ENCODE measurements at places on chromosomes 3 and 15. TPM values are rescaled to one million over a fixed set of nuclear protein-coding genes. Genes with fewer than 3 reads are reported as not detected.

DNA sequence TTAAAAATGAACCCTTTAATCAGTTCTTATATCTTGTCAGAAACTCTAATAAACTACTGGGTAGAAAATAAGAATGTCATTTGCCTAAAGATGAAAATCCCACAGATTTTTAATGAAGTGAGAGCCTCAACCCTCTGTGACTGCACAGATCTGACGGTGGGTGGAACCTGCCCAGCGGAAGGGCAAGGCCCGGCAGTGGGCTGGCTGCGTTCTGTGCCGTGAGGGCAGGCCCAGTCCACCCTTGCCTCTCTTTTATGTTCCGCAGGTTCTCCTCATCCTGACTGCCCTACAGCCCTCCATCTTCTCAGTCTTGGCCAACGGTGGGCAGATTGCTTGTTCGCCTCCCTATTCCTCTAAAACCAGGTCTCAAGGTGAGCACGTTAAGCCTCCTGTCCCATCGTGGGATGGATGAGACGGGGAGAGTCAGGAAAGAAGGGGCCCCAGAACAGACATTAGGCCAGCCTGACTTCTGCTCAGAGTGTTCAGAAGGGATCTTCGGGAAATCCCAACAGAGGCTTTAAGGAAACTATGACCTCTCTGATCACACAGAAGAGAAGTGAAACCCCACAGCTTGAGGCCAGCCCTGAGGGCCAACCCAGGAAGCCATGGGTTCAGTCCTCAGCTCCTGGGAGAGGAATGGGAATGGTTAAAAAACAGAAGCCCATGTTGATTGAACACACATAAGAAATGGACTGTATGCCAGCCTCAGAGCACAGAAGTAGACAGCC, 16.0 kb downstream of the SLC51A start:
- no peak for DNase-seq

GRCh38 chr3:177446165-177446601, 248.9 kb upstream of the TBL1XR1 start:
- no peak for DNase-seq

DNA sequence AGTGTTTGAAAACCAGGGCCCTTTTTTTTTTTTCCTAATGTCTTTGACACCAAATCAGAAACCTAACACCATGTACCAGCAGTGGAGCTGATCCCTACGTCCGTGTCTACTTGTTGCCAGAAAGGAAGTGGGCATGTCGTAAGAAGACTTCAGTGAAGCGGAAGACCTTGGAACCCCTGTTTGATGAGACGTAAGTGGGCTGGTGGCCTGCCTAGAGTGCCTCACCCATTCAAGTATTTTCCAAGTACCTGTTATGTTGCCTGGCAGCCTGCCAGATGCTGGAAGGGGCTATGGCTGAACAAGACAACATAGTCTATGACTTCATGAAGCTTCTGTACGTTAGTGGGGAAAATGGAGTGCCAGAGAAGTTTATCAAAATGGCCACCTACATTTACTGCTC, 39.7 kb downstream of the ESYT3 start:
- no peak for DNase-seq

TLR9 gene
- 9.0 TPM for total RNA-seq

Data from OCI-LY7 (cell line).